ENCODE measurements at places on chromosomes 5 and 9.
A peak's percentile ranks its signal among the peaks of the same experiment; 100 is the strongest.

DNA sequence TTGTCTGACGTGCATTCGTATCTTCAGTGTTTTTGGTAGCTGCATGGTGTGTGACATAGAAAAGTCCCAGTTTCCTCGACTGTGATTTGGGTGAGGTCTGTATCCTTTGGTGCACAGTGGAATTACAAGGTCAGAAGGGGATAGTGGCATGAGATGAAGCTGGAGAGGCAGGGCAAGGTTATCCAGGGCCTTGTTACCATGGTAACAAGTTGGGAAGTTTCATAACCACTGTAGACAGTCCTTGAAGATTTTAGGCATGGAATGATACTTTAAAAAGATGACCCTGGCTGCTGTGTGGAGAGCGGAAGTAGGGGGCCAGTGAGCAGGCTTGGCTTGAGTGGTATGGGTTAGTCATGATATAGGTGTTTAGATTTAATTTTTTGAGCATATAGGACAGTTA, 11.9 kb downstream of the EHMT1 start:
- DNase-seq, result no peak

GRCh38 chr5:89816038-89816437, 593.5 kb downstream of the CETN3 start:
- no peak for DNase-seq

- no peak for DNase-seq
Measured at GRCh38 chr5:93791518-93791972, 50.1 kb upstream of the POU5F2 start.

DNA sequence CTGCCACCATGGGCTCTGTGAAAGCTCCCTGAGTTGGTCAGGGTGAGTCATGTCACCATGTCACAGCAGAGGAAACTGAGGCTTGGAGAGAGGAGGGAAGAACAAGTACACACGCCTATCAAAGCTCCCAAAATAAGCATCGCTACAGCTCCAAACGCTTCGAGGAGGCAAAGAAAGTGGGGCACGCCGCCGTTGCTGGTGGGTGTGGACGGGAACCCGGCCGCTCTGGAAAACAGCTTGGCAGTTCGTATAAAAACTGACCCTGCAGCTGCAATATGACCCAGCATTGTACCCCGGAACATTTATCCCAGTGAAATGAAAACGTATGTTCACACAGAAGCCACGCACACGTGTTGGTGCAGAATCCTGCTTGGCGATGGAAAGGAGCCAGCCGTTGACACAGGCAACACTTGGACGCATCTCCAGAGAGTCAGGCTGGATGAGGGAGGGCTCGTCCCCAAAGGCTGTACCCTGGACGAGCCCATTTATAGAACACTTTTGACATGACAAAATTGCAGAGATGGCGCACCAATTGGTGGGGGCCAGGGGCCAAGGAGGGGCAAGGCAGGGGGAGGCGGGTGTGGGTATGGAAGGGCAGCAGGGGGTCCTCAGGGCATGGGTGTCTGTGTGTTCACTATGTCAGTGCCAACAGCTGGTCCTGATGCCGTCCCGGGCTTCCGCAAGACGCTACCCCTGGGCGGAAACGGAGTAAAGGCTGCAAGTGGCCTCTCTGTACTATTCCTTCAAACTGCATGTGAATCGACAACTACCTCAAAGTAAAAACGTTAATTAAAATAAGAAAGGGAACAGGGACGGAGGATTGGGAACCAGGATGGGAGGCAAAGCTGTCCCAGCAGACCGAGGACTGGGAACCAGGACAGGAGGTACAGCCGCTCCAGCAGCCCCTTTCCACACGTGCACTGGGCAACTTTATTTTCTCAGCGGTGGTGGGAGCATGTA, 173.0 kb downstream of the OLFM1 start:
- no peak for DNase-seq

DNA sequence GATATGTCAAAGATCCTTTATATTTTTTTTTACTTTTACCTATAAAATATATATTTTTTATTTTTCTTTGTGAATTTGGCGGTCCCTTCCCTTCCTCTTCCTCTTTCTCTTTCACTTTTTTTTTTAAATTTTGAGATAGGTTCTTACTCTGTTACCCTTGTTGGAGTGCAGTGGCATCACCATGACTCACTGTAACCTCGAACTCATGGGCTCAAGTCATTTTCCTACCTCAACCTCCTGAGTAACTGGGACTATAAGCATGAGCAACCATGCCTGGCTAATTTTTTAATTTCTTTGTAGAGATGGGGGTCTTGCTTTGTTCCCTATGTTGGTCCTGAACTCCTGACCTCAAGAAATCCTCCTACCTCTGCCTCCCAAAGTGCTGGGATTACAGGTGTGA, 258.0 kb upstream of the CLINT1 start:
- DNase-seq, result no peak

- no peak for DNase-seq
Measured at GRCh38 chr9:127059030-127059429, 63.4 kb downstream of the ANGPTL2 start.

DNA sequence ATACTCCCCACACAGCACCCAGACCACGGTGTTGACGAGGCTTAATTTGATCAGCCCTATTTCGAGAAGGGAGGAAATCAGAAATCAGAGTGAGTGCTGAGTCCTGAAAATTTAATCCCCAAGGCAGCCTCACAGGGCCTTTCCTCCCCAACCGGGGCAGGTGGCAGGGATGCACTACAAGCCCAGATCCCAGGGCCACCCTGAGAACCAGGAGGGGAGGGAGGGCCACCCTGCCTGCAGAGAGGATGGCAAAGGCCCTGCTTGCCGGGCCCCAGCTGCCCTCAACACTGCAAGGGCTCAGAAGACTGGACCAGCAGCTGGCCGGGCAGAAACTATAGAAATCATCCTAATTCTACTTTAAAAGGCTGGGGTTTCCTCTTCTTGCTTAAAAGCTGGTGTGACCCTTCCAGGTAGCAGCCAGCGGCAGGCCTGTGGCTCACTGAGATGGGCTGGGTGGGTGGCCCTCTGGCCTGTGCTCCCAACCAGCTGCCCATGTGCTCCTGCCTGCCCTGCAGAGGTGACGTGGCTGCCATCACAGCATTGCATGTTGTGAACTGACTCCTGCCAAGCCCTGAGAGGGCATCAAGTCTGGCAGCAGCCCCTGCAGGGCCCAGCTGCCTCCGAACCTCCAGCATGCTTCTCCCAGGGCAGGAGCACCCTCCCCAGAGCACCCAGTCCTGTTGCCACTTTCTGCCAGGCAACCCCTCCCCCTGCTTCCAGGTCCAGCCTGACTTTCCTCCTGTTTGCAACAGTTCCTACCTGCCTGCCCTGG, 122.8 kb downstream of the ADAMTS2 start:
- peak; percentile 51 for DNase-seq

- no peak for DNase-seq
Measured at GRCh38 chr5:168168978-168169698, 122.3 kb upstream of the WWC1 start.

- no peak for DNase-seq
Measured at GRCh38 chr5:82205005-82205404, 73.1 kb downstream of the RPS23 start.

DNA sequence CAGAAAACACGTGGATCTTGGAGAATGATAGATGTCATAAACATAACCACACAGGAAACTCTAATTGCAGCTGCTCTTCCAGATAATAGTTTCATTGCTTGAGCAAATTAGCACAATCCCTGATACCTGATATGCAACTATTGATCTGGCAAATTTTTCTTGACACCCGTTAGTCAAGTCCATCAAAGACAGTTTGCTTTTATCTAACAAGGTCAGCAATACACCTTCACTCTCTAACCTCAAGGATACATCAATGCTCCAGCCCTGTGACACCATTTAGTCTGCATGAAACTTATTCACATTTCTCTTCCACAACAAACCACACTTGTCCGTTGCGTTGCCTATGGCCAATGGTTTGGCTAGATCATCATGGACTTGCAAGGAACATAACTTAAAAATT, 16.6 kb downstream of the UGT3A1 start:
- no peak for DNase-seq

GRCh38 chr5:10849278-10849677, 88.2 kb upstream of the DAP start:
- no peak for DNase-seq

- peak; percentile 90 for DNase-seq
Measured at GRCh38 chr5:53481887-53482716, 1.7 kb downstream of the FST start.

DNA sequence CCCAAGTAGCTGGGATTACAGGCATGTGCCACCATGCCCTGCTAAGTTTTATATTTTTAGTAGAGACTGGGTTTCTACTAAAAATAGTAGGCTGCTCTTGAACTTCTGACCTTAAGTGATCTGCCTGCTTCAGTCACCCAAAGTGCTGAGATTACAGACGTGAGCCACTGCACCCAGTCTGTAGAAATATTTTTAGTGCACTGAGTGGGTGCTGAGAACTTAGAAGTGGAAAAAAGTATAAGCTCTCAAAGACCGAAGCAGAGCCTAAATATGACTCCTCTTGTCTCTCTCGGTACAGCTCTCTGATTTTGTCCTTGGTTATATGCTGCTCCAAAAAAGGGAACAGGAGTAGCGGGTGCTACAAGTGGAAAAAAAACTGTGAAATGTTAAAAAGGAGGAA, 353.8 kb upstream of the IZUMO3 start:
- no peak for DNase-seq

DNA sequence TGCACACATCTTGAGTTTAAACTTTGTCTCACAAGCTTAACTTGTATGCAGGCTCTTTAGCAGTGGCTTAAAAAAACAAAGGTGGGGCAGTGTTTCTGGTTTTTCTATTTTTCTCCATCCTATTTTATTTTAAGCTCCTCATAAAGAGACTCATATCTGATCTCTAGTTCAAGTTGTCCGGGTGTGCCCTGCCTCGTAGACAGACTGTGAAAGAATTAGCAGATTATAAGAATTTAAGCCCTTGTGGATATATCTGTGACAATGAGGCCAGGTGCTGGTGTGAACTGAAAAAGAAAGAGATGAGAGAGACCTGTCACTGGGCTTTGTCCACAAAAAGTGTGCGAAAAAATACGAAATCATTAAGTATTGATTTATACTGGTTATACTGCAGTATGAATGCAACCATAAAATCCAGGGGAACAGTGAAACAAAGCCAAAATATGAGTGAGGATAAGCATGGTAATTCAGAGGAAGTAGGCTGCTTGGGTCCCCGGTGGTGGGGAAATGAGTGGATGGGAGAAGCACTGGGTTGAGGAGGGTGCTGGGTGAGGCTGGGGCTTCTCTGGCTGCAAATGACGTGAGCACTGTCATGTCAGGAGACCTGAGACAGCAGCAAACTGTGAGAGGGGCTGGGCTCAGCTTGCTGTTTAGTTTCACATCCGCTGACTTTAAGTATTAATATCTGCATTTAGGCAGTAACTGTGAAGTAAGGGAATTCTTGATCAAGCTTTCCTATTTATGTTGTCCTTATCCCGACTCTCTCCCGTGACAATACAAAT, 179.7 kb upstream of the ANKRD55 start:
- DNase-seq, result peak; percentile 80

DNA sequence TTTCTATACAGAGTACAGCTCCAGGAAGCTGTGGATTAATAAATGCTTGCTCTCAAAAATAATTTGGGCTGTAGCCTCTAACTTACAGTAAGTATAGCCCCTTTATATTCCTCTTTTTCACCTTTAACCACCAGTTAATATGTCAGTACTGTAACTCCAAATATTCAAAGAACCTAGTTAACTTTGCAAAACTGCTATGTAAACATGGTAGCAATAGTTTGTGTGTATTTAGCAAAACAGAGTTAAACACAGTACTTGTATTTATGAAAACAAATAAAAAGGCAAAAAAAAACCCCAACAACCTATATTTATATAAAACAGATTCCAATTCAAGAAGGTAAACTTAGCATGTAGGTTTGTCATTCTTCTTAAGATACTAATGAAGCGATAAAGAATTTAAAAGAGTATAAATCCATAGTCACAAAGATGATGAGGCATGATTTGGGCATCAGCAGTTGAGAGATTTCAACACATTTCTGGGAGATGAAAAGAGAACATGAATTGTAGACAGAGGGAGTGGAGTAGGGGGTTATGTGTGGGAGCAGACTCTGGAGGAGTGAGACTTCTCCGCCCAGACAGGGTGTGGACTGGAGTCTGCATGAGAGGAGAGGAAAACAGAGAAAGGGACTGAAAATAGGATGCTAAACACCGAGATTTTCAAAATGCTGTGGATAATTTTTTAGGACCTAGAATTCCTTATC, 47.0 kb upstream of the F2RL1 start:
- no peak for DNase-seq

- peak; percentile 72 for DNase-seq
Measured at GRCh38 chr9:83538172-83538889, at the start of gene FRMD3. TSS of gene FRMD3 (minus strand) at chr9:83538401. CDS start at chr9:83538231, 170 bp downstream.

DNA sequence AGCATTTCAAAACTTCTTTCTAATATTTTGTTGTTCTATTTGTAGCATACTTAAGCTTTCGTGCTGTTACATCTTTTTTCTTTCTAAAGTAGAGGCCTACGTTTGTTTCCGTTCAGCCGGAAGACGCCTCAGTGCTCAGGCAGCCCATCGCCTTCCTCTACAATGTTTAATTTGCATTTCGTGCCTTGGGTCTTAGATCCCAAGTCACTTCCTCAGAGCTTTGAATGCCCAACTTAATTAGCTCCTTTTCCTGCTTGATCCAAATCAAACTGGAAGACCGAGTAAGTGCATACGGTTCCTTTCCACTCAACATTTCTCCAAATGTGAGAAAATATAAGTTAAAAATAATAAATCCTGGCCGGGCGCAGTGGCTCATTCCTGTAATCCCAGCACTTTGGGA, 43.2 kb downstream of the MRPL36 start:
- no peak for DNase-seq

GRCh38 chr5:149381986-149382338, 2.9 kb upstream of the IL17B start:
- DNase-seq, result peak; percentile 79

GRCh38 chr9:13956107-13956506, 357.8 kb downstream of the NFIB start:
- no peak for DNase-seq

DNA sequence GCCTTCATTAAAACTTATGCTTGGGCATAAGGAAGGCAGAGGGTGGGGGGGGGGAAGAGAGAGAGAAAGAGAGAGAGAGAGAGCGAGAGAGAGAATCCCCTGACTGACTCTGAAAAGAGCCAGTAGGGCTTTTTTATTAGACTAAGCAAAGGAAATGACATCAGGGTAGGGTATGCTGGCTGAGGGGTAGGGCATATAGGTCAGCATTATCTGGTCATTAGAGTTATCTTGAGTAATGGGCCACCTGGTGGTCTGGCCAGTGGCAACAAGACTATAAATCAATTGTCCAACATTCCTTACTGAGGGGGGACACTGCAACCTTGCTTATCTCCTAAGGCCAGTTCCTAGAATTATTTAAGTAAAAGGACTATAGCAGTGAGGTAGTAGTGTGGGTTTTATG, 67.2 kb downstream of the TSSK1B start:
- DNase-seq, result no peak

DNA sequence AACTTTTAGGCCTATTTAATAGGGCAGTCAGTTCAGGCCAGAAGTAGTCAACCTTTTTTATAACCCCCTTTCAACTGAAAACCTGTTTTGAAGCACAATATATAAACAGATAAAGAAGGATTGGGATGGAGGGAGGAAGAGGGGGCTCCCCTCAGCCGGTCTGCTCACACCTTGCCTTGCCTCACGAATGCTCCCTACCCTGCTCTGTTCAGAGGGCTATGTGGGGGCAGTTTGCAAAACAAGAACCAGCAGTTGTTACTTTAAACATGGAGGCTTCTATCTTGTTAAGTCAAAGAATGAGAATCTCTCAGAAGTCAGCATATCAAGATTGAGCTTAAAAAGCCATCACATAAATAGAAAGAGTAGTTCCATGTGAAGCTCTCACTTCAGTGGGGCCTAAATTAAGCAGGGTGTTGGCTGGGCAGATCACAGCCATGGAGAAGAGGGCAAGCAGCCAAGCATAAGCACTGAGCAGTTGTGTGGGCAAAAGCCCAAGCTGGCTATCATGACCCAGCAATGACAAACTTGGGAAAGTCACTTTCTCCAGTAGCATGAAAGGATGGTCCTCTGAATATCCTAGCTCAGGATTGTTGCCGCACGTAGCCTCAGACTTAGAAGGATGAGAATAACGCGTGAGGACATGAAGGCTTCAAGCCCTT, 70.6 kb downstream of the ALDH1A1 start:
- peak; percentile 79 for DNase-seq
